RWPE2 (cell line): ENCODE measurements at places on chromosomes 5 and 9.

DNA sequence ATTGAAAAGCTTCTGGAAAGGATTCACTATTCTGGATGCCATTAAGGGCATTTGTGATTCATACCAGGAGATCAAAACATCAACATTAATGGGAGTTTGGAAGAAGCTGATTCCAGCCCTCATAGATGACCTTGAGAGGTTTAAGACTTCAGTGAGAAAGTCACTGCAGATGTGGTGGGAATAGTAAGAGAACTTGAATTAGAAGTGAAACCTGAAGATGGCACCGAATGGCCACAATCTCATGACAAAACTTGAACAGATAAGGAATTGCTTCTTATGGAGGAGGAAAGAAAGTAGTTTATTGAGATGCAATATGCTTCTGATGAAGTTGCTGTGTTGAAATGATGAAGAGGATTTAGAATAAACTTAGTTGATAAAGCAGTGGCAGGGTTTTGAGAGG lies 254.6 kb upstream of the SLC24A2 start:
- no peak for DNase-seq

- no peak for DNase-seq
Measured at GRCh38 chr9:33137781-33138264, 29.3 kb downstream of the B4GALT1 start.

DNA sequence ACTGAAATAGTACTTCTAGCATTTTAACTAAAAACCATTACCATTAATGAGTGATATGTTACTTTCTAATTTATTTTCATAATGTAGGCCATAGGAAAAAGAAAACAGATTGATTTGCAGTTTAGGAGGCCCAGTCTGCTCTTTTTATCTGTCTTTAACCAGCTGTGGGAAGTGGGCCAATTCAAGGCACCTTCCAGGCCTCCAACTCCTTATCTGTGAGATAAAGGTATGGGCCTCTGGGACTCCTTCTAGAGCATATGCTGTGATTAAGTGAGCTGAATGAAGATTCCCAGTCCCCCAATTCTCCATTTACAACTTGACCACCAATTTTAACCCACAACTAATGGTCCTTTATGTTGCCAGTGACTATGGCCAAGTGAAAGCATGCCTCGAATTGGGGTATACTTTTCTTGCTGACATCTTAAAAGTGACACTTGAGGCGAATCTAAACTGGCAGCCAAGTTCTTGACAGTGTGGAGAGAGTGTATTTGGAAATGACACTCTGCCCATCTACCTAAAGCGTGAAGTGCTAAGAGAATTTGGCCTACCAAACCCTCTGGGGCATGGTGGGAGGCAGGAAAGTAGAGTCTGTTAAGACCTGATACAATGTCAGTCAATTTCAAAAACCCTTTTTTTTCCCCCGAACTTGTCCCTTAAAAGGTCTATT lies 88.3 kb downstream of the PIK3R1 start:
- no peak for DNase-seq

DNA sequence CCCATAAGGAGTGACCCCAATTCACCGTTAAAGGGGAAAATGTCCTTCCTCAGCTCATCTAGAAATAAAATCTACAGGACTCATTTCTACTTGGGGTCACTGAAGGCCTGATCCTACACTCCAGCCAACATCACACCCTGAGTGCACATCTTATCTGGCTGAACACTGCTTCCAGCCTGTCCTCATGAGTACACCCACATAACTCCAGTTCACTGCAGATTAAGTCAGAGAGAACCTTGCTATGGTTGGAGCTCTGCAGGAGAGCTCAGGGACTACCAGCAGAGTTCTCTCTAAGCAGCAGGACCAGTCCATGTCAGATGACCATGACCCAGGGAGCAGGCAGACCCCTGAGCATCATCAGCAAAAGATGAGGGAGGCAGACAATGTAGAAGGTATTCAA lies 126.9 kb upstream of the MAP3K1 start:
- no peak for DNase-seq

DNA sequence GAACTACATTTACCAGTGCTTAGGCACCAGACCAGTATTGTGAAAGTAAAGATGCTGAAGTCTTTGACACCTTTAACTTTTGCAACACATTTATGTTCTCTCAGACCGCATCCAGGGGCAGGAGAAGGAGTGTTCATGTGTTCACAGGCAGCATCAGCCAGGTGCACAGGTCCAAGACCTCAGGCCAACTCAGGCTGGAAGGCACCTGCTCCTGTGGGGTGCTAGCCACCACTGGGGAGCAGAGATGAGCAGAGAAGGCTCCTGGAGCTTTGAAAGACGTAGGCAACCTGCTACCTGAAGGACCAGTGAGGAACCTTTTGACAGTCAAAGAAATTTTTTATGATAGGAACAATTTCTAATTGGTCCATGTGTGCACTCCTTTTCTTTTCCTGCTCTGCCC lies 35.6 kb downstream of the DAPK1 start:
- DNase-seq = no peak

- DNase-seq = no peak
Measured at GRCh38 chr5:84379749-84380148, 4.9 kb downstream of the EDIL3 start.

DNA sequence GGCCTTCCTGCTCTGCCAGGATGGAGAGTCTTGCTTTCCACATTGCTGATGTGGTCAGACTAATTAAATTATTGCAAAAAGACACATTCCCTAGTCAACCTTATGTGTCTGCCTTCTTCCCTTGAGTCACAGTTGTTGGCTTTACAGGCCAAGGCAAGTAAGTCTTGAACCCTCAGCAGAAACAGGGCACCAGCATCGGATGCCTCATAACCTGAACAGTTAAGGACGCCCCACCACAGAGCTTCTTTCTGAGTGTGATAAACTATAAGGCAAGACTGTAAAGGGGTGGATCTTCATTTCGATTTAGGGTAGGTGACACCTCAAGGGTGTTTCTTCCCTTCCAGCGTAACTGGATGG lies 670 bp upstream of the KIF2A start:
- no peak for DNase-seq

DNA sequence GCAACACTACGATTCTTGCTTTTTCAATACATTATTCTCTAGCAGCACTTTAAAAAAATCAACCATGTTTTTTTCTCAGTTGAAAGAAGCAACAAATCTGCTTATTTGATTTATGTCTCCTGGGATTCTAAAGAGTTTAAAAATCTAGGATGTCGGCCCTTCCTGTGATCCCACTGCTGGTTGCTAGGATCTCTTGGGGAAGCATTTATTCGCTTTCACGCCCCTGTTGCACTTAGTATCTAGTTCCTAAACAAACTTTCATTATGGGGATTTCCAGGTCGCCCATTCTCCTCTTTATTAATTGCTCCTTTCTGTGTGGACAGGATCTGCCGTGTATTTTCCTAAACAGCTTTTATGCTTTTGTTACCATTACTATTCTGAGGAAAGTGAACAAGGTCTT lies 313.5 kb downstream of the AGTPBP1 start:
- DNase-seq = no peak

DNA sequence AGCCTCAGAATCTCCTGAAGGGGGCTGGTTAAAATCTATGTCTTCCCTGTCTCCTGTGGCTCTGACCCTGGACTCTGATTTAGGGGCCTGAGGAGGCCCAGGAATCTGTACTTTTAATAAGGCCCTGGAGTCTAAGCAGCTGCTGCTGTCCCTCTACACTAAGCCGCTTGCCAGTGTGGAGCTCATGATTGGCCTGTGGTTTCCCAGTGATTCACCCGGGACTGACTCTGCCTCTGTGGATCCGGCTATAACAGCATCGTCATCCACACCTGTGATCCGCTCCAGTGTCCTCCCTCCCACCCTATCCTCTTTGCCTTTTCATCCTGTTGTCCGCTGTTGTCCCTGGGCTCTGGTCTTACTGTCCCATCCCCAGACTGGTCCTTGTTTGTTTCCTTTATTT lies 3.7 kb downstream of the SLC31A2 start:
- no peak for DNase-seq

- no peak for DNase-seq
Measured at GRCh38 chr5:68522863-68523262, 307.3 kb downstream of the PIK3R1 start.

DNA sequence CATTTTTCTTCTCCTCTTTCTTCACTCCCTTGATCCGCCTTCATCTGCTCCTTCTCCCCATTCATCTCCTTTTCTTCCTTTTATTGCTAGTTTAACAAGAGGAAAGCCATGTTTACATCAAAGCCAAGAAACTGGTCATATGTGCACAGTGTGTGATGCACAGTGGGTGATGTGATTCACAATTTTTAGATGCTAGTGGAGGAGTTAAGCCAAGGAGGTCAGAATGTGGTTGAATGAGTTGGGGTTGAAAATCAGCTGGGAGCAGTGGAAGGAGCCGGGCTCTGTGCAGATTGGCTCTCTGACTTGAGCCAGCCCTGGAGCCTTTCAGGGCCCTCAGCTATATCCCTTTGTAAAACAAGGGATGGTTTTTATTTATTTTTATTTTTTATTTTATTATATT lies 7.3 kb downstream of the ACER2 start:
- no peak for DNase-seq

DNA sequence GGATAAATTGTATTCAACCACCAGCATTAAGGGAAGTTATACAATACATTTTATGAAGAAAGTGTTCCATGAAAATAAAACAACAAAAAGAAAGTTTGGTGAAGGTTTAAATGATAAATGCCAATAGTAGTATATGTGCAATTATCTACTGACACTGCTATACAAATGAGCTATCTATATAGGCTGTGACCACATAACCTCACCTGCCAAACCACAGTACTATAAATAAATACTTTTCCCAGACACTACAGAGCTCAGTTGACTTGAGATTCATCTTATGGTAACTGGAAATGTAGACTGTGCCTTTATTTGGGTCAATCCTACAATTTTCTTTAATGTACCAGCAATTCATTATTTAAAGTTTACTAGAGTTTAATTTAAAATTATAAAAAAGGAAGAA lies 81.0 kb upstream of the CCDC152 start:
- DNase-seq = no peak

DNA sequence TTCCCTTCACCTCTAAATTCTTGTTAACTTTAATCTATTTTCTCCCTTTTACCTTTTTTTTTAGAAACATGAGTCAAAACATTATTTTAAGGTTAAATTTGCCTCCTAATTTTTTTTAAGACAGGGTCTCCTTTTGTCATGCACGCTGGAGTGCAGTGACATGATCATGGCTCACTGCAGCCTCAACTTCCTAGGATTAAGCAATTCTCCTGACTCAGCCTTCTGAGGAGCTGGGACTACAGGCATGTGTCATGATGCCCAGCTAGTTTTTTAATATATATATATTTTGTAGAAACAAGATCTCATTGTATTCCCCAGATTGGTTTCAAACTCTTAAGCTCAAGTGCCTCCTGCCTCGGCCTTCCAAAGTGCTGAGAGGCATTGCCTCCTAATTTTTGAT lies 424.7 kb upstream of the FAM174A start:
- no peak for DNase-seq
